ENCODE measurements at places on chromosomes 3 and 15.

- no peak for DNase-seq
Measured at GRCh38 chr3:101690972-101691371, 4.5 kb upstream of the RPL24 start.

DNA sequence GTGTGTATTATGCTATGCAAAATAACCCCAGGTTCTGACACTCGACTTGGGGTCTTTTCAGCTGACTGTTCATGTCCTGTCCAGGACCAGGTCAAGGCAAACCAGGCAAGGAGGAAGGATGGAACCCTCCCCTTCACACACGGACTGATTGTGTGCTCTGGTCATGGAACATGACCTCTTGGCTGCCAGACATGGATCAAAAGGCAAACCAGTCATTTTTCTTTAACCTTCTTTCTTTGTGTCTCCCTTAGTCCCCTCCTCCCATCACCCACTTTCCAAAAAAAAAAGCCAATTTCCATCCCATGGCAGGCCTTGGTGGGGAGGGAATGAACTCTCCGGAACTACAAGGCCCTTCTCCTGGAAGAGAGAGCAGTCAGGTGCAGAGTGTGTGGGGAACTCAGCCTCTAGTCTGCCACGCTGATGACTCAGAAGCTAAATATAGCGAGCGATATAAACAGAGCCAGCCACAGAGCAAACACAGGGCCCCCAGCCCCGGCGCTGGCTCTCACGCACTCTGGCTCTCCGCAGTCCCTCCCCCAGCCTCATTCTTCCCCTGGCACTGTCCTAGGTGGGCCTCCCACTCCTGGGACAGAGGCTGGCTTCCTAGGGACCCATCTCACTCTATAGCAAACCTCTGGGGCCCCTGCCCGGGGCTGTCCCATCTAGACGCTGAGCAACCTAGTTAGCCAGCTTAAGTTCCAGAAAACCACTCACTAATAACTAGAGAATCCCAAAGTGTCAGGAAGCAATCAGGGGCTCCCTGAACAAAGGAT, 10.0 kb downstream of the BMF start:
- peak; percentile 79 for DNase-seq

GRCh38 chr3:162052636-162053035, 556.0 kb downstream of the OTOL1 start:
- DNase-seq, result no peak

DNA sequence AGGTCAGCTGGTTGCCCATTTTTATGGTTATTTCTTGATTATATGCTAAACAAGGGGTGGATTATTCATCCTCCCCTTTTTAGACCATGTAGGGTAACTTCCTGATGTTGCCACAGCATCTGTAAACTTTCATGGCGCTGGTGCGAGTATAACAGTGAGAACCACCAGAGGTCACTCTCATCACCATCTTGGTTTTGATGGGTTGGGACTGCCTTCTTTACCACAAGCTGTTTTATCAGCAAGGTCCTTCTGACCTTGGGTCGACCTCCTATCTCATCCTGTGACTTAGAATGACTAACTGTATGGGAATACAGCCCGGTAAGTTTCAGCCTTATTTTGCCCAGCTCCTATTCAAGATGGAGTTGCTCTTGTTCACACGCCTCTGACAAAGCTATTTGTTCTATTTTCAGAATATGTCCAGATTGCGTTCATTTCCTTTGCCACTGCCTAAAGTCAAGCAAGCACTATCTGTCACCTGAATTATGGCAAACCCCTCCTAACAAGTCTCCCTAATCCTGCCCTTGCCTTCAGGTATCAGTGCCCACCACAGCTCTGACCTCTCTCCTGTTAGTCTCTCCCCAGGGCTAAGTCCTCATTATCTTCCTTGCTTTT, 308.5 kb downstream of the ROBO2 start:
- DNase-seq, result no peak

DNA sequence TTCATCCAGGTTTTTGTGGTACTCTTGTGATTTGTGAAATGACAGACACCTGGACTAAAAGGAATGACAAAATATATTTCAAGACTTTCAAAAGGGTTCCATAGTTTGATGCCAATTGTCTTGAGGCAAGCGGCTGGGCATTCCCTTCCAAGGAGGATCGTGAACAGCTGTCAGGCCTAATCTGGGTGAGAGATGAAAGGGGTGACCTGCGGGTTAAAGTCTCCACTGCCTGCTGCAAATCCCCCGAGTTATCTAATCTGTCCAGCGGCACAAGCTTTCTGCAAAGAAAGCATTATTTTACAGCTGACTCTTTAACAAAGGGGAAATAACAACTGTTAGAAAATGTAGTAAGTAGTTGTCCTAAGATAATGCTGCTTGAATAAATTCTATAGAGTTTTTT, 128.7 kb upstream of the MB21D2 start:
- DNase-seq, result no peak

DNA sequence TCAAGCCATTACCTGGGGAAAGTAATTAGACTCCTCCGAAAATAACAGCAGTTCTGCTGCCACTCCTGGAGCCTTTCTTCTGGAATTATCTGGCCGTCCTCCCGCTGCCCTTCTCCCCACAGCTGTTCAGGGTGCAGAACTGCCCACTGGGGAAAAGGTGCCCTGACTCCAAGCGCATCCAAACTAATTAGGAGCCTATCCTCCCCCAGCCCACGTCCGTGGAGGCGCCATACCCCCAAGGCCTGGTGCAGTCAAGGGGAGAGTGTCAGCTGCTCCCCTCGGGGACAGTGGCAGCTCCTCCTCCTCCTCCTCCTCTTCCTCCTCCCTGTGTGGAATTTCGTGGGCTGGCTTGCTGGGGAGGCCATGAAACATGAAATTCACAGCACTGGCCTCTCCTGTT, 177.2 kb downstream of the XXYLT1 start:
- DNase-seq, result no peak

DNA sequence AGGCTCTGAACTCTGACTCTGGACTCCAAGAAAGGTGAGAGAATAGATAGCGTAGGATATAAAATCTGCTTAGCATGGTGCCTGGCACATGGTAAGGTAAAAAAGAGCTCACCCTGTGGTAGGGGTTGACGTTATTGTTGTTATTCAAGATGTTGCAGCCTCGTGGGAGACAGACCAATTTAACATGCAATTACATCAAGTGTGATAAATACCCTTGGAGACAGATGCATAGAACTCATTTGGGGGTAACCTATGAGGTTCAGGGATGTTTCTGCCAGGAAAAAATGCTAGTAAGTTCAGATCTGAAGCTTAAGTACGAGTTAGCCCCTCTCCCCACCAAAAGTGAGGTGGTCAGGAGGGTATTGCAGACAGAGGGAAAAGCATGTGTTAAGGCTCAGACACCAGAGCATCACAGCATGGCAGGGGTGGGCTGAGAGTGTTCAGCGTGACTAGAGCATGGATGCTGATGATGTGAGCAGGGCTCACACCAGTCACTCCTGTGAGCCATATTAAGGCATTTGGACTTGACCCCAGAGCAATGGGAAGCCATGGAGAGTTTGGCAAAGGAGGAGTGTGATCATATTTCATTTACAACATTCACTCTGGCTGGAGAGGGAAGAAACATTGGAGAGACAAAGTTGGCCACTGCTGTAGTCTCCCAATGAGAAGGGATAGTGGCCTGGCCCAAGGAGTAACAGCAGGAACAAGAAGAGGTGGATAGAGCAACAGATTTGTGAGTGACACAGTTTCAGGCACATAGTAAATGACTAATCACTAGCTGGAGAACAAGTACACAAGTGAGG, 181.0 kb downstream of the UACA start:
- no peak for DNase-seq

GRCh38 chr3:189914799-189915198, 205.9 kb downstream of the P3H2 start:
- no peak for DNase-seq

DNA sequence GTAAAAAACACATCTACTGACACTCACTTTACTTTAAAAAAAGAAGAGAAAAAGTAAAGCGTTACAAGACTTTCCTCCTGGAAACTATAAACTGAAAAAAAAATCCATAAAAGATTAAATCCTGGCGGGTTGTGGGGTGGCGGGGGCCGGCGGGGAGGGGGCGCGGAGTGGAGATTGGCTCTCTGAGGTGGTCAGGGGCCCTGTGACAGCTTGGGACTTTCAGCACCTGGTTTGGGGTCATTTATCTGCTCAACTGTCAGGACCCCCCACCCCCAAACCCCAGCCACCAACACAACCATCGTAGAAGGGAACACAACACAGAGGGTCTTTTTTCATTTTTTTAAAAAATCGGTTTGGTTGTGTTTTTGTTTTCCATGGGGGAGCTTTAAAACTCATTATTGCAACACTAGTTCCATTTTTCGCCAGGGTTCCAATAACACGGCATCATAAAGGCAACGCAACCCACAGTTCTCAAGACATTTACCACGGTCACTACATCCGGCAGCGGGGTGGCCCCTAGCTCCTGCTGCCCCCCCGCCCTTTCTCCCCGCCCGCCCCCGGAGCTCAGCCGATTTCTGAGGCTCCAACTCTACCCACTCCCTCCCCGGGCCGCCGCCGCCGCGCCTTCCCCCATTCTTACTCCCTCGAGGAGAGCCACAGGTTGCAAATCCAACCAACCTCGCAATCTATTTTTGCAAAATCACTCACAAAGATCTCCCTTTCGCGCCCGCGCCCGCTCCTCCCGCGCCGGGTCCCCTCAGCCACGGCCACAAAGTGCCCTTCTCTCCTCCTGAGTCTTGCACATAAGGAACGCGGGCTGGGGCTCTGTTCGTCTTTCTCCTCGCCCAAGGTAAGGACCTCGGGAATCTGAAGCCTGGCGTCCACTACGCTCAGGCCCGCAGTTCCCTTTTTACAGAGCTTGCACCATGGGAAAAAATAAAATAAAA, 1.8 kb downstream of the BCL6 start:
- DNase-seq, result no peak

DNA sequence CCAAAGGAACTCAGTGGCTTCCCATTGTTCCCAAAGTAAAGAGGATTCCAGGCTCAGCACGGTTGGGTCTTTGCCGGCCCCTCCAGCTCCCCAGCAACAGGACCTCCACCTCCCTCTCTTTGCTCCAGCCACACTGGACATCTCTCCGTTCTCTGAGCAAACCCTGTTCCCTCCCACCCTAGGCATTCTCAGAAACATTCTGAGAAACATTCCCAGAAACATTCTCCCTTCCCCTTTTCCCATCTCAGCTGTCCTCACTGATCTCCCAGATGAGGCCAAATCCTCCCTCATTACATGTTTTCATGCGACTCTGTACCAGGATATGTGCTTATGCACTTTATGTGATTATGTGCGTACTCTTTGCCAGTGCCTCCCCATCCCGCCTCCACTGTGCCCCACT, 14.1 kb downstream of the CCDC33 start:
- no peak for DNase-seq

DNA sequence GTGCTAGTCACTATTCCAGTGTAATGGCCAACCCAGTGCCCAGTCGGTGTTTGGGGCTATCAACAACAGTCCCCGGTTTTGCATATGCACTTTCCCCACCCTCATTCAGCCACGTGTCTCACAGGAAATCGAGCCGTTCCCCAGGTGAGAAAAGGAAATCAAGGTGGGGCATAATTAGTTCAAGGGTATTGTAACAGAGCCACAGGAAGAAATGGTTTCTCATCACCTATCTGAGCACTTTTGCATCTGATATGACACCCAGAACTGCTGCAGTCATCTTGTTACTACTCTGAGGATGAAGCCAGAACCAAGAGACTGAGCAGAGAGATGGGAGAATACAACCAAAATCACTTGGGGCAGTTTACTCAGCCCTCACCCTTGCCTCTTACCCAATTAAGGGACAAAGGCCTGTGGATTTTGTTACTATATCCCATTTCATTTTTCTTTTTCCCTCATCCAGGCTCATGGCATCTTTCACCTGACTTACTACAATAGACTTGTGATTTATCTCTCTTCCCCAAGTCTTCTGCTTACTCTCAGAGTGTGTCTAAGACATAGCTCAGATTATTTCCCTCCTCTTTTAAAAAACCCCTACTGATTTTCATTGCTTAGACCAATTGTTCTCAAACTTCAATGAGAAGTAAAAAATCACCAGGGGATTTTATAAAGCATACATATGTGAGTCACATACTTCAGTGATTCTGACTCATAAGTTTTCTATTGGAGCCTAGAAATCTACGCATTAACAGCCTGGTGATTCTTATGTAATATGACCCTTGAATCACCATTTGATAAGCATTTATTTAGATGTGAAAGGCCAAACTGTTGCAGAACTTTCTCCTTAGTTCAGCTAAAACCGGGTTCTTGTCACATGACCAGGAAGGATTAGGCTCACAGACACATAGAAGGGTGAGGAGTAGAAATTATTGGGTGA, 40.5 kb downstream of the TRAT1 start:
- DNase-seq, result no peak

GRCh38 chr15:68986322-68986721, 28.2 kb upstream of the NOX5 start:
- no peak for DNase-seq

DNA sequence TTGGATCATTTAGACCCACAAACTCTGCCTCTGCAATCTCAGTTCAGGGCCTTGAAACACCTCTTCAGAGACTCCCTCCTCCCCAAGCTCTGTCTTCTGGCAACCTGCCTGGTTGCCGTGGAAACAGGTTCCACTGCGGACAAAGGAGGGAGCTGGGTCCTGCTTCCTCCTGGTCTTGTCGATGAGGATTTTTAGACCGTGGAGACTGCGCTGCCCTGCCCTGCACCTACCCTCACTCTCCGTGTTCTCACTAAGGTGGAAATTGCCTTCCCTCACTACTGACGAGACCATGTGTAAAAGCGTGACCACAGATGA, at the start of gene RTP1:
Gene RTP1 (plus strand): TSS at position 152 of the 315 bp plus-strand sequence. CDS start 30 bp downstream, at position 182.
- no peak for DNase-seq

DNA sequence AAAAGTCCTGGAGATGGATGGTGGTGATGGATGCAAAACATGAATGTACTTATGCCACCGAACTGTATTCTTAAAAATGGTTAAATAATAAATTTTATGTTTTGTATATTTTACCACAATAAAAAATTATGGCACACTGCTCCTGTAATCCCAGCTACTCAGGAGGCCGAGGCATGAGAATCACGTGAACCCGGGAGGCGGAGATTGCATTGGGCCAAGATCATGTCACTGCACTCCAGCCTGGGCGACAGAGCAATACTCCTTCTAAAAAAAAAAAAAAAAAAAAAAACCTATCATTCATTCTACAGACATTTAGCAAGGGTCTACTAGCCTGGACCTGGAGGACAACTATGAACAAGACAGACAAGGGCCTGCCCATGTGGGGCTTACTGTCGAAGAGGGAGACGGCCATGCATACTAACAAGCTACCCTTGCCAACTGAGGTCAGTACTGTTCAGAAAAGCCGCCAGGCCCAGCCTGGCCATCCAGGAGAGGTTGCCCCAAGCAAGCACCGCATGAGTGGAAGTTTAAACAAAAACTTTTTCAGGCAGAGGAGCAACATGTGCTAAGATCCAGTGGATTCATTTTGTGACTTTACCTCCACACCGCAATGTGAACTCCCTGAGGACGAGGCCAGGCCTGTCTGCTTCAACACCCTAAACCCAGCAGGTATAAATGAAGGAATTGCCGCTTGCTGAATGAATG, 2.8 kb upstream of the NEK4 start:
- peak; percentile 38 for DNase-seq

GRCh38 chr3:70752051-70752450, 439.6 kb upstream of the MDFIC2 start:
- no peak for DNase-seq

GRCh38 chr3:28699283-28699682, 350.7 kb upstream of the AZI2 start:
- no peak for DNase-seq
